ENCODE measurements at places on chromosomes 11 and 22. TPM values are rescaled to one million over a fixed set of nuclear protein-coding genes. Genes with fewer than 3 reads are reported as not detected.

PSMD13 gene
- 69.6 TPM for total RNA-seq

GNG3 gene
- not detected for total RNA-seq

PGR gene
- total RNA-seq = 1.1 TPM

SEC14L6 gene
- total RNA-seq = 1.3 TPM

APOL5 gene
- not detected for total RNA-seq

UBQLN3 gene
- total RNA-seq = 0.84 TPM

CREB3L1 gene
- total RNA-seq = 1.9 TPM

SART1 gene
- total RNA-seq = 37.6 TPM

POU2AF3 gene
- 0.50 TPM for total RNA-seq

PAMR1 gene
- total RNA-seq = 34.3 TPM

PRR33 gene
- total RNA-seq = not detected

MYO18B gene
- total RNA-seq = not detected

MPST gene
- 146 TPM for total RNA-seq

UBQLNL gene
- total RNA-seq = 0.60 TPM

GLB1L2 gene
- 5.5 TPM for total RNA-seq

MS4A1 gene
- 0.96 TPM for total RNA-seq

MUC2 gene
- total RNA-seq = not detected

CCDC15 gene
- total RNA-seq = 1.1 TPM

RAB3IL1 gene
- 30.1 TPM for total RNA-seq

ZBTB16 gene
- total RNA-seq = 192 TPM

OSBP gene
- 46.3 TPM for total RNA-seq

CELSR1 gene
- total RNA-seq = 5.9 TPM

MS4A12 gene
- total RNA-seq = not detected
